Bone marrow (tissue), 2 donors: ENCODE measurements at places on chromosomes 3 and 15.

GRCh38 chr15:26877831-26878230 is 11.0 kb downstream of the GABRA5 start:
- no peak for DNase-seq

DNA sequence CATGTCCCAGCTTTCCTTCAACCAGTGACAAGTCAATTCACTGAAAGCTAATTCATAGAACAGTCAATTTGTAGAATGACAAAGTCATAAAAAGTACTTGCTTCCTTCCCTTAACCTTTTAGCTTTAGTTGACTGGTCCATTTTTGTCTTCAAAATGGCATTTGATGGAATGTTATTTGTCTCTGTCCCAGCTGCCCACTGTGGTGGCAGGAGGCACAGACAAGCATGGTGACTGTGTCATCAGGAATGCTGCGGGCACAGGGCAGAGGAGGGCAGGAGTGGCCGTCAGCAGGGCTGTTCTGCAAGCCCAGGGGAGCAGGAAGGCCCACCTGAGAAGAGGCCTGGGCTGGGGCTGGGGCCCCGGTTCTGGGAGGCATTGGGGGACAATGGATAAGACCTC is 10.0 kb downstream of the IQSEC1 start:
- no peak for DNase-seq

- no peak for DNase-seq
These were observed 187.5 kb upstream of the THRB start for GRCh38 chr3:24682141-24682547.

- DNase-seq = no peak
These were observed 9.2 kb downstream of the PLEKHO2 start for GRCh38 chr15:64850778-64851502.

GRCh38 chr3:10006762-10007090 is 19.5 kb upstream of the FANCD2 start:
- no peak for DNase-seq

DNA sequence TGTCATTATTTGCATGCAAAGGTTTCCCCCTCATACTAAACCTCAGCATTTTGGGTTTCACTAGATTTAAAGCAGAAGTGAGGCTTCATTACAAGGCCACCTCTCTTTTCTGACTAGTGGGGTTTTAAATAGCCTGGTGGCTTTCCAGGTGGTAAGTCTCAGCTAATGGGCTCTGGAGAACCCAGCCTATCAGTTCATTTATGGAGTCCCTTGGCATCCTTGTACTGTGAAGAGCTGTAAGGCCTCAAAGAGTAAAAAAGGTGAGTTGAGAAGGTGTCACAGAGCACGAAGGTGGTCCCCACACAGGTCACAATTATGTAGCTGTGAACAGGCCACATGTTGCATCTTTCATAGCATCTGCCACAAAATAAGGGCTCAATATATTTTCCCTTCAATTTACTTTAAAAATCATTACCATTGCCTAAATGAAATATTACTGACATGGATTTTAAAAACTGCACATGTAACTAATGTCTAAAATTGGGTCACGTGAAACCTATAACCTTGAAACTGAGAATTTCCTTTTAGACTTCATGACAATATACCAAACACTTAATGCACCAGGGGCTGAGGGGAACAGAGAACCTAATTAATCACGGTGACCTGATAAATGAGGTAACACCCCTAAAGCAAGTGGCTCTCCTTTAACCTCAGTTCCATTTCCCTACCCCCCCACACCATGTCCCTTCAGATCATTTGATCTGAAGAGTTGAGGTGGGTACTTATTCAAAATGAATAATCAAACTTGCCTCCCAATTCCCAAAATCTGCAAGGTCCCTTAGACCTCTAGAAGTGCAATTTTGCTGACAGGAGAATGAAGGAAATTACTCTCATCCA is 1.3 kb downstream of the NGLY1 start:
- no peak for DNase-seq

DNA sequence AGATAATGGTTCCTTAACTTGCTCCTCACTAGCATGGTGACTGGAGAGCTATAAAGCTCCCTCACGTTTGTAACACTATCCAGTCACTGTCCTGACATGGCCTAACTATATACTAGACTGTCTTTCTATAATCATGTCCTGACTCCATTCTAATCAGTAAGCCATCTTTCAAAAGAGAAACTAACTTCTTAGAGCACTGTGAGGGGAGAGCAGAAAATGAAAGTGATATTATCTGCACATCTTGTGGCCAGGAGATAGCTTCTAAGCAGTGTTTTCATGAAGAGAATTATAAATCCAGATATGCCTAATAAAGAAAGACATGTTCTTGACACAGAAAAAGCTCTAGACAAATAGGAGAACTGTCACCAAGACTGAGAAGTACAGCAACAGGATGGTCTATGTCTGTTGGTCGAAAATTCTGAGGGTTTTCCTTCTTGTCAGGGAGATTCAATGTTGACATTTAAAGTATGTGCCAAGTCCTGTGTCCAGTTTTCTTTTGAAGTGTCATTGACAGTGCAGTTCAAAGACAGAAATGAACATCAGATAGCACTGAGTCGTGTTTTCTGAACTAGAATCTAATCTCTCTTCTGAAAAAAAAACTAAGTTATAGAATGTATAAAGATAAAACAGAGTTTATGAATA is 230.6 kb upstream of the PEX5L start:
- no peak for DNase-seq

DNA sequence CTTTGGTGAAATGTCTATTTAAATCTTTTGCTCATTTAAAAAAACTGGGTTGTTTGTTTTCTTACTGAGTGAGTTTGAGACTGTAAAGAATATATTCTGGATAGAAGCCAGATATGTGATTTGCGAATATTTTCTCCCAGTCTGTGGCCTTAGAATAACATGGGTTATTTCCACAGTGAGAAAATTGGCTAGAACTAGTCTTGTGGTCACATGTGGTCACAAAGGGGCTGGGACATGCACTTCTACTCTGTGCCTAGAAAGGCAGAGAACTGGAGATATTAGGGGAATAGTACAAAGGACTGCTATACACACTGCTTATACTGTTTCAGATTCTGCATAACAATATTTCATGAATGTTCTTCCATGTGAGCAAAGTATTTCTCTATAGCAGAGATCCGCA is 79.9 kb upstream of the RGMA start:
- no peak for DNase-seq

DNA sequence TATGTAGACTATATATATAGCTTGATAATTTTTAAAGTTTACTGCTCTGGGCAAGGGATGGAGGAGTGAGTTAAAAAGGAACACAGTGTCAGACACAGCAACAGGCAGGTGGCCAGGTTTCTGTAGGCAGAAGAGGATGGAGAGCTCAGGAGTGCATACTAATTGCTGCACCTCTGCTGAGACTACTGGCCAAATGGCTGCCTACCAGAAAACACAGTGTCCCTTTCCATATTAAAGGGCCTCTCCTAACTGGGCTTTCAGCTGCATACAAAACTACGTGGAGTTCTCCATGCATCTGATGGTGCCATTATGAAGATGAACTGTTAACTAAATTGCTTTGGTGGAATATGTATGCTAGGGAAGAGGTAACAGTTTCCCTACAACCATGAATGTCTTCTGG is 1.8 kb downstream of the ATP13A4 start:
- no peak for DNase-seq

- no peak for DNase-seq
These were observed 173.3 kb upstream of the ICE2 start for GRCh38 chr15:60652245-60652644.

GRCh38 chr3:2158828-2159227 is 60.2 kb downstream of the CNTN4 start:
- DNase-seq = no peak

- DNase-seq = no peak
These were observed 119.9 kb upstream of the CADPS start for GRCh38 chr3:62995119-62995518.

DNA sequence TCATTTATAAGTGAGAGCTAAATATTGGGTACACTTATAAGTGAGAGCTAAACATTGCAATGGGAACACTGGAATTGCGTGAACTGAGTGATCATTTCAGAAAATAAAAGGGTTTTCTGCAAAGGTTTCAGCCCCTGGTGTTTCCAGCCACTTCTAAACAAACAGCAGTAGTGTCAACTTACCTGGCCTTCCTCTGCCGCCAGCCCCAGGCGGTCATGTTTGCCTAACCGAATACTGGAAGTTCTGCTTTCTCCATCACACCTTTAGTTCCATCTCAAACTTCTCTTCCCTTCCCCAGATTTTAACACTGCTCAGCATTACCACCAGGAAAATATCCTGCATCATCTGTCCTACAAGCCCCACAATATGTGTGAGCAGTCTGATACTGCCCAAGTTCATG is 58.6 kb downstream of the MRPL3 start:
- no peak for DNase-seq

DNA sequence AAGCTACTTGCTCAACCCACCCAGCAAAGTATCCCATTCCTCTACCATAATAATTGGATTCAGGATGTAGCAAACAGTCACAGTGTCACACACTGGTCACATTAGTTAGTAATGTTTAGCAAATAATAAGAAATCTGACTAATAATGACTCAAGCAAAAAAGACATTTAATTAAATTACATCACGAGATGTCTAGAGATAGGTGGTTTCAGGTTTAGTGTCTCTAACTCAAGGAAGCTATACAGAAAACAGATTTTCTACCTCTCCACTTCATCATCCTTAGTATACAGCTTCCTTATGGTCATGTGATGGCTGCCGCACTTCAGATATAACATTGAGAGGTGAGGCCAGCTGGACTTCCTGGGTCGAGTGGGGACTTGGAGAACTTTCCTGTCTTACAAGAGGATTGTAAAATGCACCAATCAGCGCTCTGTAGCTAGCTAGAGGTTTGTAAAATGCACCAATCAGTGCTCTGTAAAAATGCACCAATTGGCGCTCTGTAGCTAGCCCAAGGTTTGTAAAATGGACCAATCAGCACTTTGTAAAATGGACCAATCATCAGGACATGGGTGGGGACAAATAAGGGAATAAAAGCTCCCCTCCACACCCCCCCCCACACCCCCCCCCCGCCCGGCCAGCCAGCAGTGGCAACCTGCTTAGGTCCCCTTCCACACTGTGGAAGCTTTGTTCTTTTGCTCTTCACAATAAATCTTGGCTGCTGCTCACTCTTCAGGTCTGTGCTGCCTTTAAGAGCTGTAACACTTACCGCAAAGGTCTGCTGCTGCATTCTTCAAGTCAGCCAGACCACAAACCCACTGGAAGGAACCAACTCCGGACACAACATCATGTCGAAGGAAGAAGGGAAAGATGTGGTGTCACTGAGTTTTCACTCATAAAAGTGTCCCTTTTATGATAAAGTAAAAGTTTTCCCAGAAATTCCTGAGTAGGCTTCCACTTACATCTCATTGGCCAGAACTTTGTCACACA is 24.9 kb upstream of the ARPIN start:
- no peak for DNase-seq

DNA sequence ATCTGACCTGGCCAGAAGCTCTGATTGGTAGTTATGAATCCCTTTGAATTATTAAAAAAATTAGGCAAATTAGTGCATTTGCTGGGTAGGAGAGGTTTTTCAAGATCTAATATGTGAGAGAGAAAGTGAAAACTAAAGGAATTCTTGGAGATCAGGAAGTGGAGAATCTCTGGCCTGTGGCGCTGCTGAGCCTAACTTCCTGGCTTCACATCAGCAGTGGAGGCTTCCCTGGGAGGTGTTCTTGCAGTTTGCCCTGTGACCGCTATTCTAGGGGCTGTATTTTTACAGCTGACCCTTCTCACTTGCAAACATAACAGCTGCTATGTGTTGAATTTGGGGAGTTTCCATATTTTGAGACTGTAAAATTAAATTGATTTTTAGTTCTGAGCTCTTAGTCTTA is 166.4 kb downstream of the ATG7 start:
- no peak for DNase-seq

GRCh38 chr3:46665763-46666452 is 27.6 kb downstream of the ALS2CL start:
- DNase-seq = no peak
